ENCODE measurements at places on chromosomes 2 and 18.

DNA sequence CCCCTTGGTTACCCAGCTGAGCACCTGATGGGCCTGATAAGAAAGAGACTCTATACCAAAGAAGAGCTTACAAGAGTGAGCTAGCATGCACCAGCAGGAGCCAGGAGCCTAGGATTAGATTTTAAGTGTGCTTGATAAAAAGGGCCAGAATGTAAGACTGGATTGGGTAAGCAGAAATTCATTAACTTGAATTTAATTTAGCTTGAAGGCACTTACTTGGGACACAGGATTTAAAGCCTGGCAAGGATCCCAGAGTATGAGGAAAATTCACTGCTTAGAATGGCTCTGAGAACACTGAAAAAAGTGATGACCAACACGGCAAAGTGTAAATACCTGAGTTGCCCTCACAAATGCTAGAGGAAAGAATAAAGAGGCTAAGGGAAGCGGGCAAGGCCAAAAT, 91.3 kb upstream of the RBBP8 start:
- no peak for DNase-seq

DNA sequence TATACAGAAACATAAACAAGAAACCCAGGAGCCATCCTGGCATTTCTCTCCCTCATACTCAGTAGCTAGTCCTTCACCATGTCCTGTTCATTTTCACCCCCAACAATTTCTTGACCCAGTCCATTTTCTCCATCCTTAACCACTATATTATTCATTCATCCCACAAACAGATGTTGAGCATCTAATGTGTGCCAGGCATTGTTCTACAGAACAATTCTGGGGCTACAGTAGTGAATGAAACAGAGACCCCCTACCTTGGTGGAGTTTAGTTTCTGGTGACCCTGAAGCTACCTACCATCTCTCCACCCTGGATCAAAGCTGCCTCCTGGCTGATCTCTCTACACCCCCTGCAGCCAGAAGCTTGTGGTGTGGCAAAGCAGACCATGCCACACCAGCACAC, 27.5 kb upstream of the BZW1 start:
- no peak for DNase-seq

- DNase-seq: no peak
These were observed 196.5 kb downstream of the LNPK start for GRCh38 chr2:175805442-175806124.

DNA sequence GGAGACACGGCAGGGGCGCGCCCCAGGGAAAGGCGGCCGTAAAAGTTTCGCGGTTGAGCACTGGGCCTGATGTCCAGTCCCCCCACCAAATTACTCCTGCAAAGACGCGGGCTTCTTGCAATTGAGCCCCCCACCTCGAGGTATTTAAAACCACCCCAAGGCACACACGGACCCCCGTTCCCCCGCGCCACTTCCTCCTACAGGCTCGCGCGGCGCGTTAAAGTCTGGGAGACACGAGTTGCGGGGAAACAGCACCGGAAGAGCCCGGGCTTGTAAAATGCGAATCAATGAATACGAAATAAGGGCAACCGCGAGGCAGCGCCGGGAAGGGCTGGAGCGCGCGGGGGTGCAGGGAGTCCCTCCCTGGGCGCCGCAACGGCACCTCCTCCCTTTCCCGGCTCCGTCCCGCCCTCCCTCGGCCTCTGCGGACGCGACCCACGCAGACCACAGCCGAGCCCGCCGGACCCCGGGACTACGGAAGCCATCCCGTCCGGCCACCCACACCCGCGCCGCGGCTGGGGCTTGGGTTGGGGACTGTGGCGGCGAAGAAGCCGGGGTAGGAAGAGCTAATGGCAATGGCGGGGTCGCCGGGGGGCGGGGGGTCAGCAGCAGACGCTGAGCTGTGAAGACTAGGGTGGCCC, 918 bp upstream of the NETO1 start:
- DNase-seq: no peak

GRCh38 chr2:157093666-157094065, 163.8 kb upstream of the GALNT5 start:
- no peak for DNase-seq

GRCh38 chr2:8740136-8740535, 58.3 kb downstream of the ID2 start:
- DNase-seq: no peak

DNA sequence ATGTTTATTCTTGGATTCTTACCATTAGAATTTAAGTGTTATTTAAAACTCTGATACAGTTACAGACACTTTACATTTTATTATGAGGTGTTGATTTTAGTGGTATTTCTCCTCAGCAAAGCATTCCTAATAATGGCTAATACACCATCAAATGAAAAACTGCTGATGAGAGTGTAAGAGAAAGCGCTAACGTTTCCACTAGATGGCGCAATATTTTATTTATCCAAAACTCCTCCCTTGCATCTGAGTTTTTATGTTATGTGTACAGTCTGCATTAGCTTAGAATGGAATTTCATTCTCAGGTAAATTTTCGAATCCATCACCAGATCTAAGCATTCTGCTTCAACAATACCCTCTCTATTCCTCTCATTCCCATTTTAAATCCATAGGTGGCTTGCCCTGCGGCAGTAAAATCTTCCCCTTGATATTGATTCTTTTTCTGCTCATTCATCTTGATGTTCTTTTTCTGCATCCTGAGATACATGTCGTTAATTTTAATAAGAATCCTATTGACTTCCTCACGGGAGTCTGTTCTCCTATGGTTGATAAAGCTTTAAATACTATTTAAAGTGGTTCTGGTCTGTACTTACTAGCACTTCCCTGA, 53.9 kb downstream of the PRKRA start:
- no peak for DNase-seq

DNA sequence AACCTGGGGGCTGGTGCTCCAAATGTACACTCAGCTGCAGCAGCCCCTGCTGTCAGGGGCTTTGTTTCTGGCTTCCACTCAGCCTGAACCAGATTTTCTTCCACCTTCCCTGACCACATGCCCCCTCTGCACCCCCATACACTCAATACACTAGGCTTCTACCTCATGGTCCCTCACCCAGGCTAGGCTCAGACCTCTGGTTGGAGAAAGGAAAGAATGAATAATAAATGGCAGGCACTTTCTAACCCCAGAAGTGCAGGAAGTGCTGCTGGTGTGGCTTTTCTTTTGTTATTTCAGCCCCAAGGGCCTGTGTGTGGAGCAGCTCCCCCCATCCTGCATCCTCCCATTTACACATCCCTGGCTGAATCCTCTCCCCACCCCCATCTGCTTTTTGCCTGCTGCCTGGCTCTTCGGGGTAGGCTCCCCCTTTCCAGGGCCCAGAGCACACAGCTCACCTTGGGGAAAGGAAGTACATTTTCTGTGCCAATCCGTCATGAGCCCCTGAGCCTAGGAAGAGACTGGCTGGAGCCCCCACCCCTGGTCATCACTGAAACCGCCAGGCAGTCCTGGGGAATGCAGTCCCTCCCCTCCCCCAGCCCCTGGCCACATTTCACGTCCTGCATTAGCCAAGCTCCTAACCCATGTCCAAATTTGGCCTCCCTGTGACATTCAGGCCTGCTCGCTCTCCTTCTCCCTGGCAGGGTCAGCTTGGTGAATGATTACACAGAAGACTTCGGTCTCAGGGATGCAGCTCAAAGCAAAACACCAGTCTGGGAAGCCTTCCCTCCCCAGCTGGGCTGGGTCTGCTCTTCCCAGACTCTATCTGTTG, 2.6 kb downstream of the DYSF start:
- no peak for DNase-seq

GRCh38 chr2:46869621-46870020, 46.0 kb downstream of the MCFD2 start:
- DNase-seq: no peak

GRCh38 chr2:141029428-141030078, 1101.3 kb downstream of the LRP1B start:
- no peak for DNase-seq

- DNase-seq: no peak
These were observed 2.5 kb downstream of the TLK1 start for GRCh38 chr2:171158036-171158789.

DNA sequence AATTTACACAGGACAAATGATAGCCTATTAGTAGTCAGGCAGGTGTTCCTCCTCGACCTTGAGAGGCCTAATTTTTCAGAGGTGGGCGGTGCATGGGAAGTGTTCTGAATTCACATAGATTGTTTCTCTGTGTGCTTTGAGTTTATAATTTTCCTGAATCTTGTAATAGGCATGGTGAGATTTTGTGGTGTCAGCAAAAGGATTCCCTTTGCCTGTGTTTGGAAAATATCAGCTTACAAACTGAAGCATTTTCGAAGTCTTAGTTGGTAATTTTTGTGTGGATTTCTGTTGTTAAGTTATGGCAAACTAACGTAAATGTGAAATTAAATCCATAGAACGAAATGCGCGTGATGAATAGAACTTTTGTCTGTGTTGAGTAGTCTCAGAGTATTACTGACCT, 194.0 kb upstream of the RBMS1 start:
- no peak for DNase-seq

- no peak for DNase-seq
These were observed 279.7 kb upstream of the FIGN start for GRCh38 chr2:164015328-164016123.

GRCh38 chr2:211049321-211050018, 493.1 kb downstream of the CPS1 start:
- no peak for DNase-seq

GRCh38 chr2:19139386-19139785, 219.0 kb downstream of the OSR1 start:
- DNase-seq: no peak

- no peak for DNase-seq
These were observed 138.5 kb downstream of the DYM start for GRCh38 chr18:49321797-49322461.

- no peak for DNase-seq
These were observed 149.5 kb upstream of the SALL3 start for GRCh38 chr18:78830161-78830560.

GRCh38 chr2:181165199-181165868, 184.9 kb downstream of the UBE2E3 start:
- no peak for DNase-seq

DNA sequence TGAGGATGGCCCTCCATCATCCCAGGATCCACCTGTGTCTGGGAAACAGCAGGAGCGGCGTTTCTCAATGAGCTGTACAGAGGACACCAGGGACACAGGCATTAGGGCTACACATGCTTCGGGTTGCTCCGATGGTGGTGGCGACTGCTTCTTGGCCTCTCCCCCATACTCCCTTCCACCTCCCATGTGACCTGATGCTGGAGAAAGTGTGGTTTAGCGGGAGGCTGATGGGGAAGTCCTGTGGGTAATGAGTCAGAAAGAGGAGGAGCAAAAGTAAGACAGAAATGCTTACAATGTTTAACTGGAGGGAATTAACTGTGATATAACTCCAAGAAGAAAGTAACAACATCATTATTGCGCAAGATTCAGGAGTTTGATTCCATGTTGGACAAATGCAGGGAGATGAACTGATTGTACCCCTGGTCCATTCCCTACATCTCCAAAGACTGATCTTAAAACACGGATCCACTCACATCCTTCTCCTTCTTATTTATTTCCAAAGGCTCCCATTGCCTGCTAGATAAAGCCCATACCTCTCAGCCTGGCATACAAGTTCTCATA, 186.6 kb downstream of the NRP2 start:
- no peak for DNase-seq

- no peak for DNase-seq
These were observed 79.0 kb downstream of the CIB4 start for GRCh38 chr2:26561918-26562810.

DNA sequence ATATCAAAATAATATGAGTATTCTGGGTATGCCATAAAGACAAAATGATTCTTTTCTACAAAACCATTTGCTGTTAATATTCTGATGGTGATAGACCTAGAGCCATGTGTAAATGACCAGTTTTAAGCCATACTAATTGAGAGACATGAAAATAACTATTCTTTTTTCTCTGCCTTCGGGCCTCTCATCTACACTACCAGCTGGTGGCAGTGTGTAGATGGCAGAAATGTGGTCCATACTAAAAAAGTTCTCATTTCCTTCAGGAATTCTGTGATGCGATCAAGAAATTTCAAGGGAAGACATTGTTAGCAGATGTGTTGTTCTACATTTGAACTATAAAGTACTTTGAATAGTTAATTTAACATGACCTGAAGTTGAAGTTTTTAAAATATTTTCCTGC, 485.2 kb downstream of the TRIB2 start:
- no peak for DNase-seq

Measured in stimulated activated CD4-positive, alpha-beta T cell treated with anti-CD3 and anti-CD28 coated beads, Interleukin-1b, Interleukin-23, amount 100 ng/mL, for 1 hour (primary cell).